ENCODE measurements at places on chromosomes 1 and 21. TPM values are rescaled to one million over a fixed set of nuclear protein-coding genes. Genes with fewer than 3 reads are reported as not detected.

HCN3 gene
- 2.1 TPM for total RNA-seq

FCGR3B gene
- not detected for total RNA-seq

DNA sequence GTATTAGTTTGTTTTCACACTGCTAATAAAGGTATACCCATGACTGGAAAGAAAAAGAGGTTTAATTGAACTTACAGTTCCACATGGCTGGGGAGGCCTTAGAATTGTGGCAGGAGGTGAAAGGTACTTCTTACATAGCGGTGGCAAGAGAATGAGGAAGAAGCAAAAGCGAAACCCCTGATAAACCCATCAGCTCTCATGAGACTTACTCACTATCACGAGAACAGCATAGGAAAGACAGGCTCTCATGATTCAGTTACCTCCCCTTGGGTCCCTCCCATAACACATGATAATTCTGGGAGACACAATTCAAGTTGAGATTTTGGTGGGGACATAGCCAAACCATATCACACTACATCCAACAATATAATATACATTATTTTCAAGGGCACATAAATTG lies 145.7 kb upstream of the BARHL2 start:
- no peak for DNase-seq

DNA sequence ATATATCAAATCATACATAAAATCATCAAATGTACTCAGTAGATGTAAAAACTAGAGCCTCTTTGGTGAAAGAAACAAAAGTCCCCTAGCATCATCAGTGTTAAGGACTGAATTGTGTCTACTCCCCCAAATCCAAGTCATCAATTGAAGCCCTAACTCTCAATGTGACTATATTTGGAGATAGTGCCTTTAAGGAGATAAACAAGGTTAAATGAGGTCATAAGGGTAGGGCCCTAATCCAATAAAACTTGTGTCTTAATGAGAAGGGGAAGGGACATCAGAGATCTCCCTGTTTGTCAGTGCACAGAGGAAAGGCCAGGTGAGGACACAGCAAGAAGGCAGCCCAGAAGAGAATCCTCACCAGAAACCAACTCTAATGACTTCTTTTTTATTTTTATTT lies 33.5 kb downstream of the USP24 start:
- no peak for DNase-seq

- DNase-seq = no peak
These were observed 125.9 kb downstream of the RGS21 start for GRCh38 chr1:192442736-192443135.

All from myocyte (in vitro differentiated cells).